ENCODE measurements at places on chromosomes 1 and 21.
A peak's percentile ranks its signal among the peaks of the same experiment; 100 is the strongest.

- H3K4me3 ChIP-seq = no peak overlapping the region
- no peak overlapping the region for H3K27ac ChIP-seq
- H3K4me1 ChIP-seq = peaks cover 2% of the 10 kb centered on the region
- DNase-seq = no peak
Measured at GRCh38 chr21:45166931-45167330, 92.6 kb downstream of the ADARB1 start.

DNA sequence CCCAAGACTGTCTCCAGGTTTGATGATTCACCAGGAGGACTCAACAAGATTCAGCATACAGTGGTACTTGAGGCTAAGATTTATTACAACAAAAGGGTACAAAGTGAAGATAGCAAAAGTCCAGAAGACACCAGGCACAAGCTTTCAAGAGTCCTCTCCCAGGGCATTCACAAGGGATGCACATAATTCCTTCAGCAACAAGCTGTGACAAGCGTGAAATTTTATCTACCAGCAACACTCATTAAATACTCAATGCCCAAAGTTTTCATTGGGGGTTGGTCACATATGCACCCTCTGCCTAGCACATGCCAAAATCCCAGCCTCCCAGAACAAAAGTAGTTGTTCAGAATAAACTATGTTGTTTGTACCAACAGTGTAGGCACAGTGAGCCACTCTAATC lies 62.3 kb downstream of the PRKACB start:
- peak overlapping the region; percentile 17 for H3K27ac ChIP-seq
- no peaks in the 10 kb centered on the region for H3K27me3 ChIP-seq
- H3K36me3 ChIP-seq = peaks cover 27% of the 10 kb centered on the region
- H3K4me1 ChIP-seq = no peaks in the 10 kb centered on the region

DNA sequence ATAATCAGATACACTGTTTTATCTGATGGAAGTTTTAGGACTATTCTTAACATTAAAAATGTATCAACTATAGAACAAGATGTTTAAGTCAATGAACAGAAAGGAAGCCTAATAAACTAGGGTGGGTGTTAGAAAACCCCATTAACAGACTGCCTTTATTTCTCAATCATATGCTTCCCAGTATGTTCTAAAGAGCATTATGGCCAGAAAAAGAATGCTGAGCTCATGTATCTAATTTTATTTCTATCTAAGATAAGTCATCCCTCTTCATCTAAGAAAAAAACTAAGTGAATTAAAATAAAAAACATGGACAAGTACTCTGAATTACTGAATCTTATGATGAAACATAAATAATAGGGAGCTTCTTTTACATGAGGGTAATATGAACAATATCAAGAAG lies 86.5 kb upstream of the TTC39A start:
- H3K4me1 ChIP-seq = peaks cover 15% of the 10 kb centered on the region
- H3K27ac ChIP-seq = no peak overlapping the region

- peaks cover 24% of the 10 kb centered on the region for H3K4me1 ChIP-seq
- H3K36me3 ChIP-seq = no peaks in the 10 kb centered on the region
- DNase-seq = no peak
- peak overlapping the region; percentile 36 for H3K27ac ChIP-seq
- H3K27me3 ChIP-seq = no peaks in the 10 kb centered on the region
- peak overlapping the region; percentile 11 for H3K4me3 ChIP-seq
Measured at GRCh38 chr1:25873120-25873519, 2.4 kb downstream of the PAQR7 start.

DNA sequence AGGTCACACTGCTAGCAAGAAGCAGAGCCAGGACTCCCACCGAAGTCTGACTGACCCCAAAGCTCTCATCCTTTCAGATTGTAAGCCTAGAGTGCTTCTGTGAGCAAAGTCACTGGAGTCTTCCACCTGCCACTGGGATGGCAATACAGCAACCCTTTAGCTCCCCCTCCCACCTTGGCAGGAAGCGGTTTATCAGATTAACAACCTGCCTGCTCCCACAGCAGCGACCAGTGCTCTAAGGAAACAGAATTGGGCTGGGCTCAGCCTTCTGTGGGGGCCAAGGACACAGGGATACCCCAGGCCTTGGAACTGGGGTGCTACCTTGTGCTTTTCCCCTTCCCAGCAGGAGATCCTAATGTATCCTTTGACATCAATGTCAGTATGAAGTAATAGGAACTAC lies 76.0 kb downstream of the GFI1 start:
- no peak overlapping the region for H3K4me3 ChIP-seq
- peaks cover 7% of the 10 kb centered on the region for H3K27me3 ChIP-seq
- peaks cover 2% of the 10 kb centered on the region for H3K36me3 ChIP-seq
- H3K4me1 ChIP-seq = no peaks in the 10 kb centered on the region

GRCh38 chr1:156126043-156126629 lies 11.6 kb downstream of the LMNA start:
- H3K36me3 ChIP-seq = no peaks in the 10 kb centered on the region
- DNase-seq = no peak
- peak overlapping the region; percentile 90 for H3K27ac ChIP-seq
- peak overlapping the region; percentile 5 for H3K4me3 ChIP-seq
- peaks cover 29% of the 10 kb centered on the region for H3K4me1 ChIP-seq

GRCh38 chr1:87684194-87684593 lies 355.5 kb downstream of the LMO4 start:
- H3K36me3 ChIP-seq = no peaks in the 10 kb centered on the region
- no peaks in the 10 kb centered on the region for H3K27me3 ChIP-seq

DNA sequence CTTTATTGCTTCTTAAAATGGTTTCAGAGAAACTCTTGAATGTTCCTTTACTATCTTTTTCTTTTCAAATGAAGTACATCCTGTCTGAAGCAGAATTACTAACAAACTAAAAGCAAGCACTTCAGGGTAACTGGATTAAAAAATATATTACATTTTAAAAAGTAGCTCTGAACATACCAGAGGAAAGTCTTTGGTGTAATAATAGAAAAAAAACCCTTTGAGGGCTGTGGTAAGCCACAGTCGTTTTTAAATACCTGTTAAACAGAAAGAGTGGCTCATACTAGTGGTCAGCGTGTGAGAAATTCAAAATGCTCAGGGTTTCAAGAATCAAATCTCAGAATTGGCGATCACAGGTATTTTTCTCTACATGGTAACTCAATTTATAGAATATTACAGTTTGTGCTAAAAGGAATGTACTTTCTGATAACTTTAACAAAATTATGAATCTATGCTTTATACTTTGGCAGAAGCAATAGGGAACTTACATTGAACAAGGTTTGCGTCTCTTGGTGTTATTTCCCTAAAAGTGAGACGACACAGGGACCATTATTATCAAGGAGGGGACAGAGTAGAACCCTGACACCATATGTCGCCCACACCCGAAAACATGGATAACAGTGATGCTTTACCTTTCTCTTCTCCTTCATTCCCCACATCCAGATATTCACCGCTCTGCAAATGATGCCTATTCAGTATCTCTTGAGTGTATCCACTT lies 97.0 kb upstream of the DPH5 start:
- peak overlapping the region; percentile 31 for H3K4me3 ChIP-seq
- H3K4me1 ChIP-seq = peaks cover 20% of the 10 kb centered on the region
- H3K27me3 ChIP-seq = no peaks in the 10 kb centered on the region
- no peak for DNase-seq
- H3K27ac ChIP-seq = peak overlapping the region; percentile 12

GRCh38 chr1:113197719-113198330 lies 124.8 kb downstream of the LRIG2 start:
- no peak overlapping the region for H3K4me3 ChIP-seq
- H3K36me3 ChIP-seq = no peaks in the 10 kb centered on the region
- peaks cover 3% of the 10 kb centered on the region for H3K4me1 ChIP-seq
- H3K27me3 ChIP-seq = no peaks in the 10 kb centered on the region
- DNase-seq = no peak
- no peak overlapping the region for H3K27ac ChIP-seq

- no peaks in the 10 kb centered on the region for H3K4me1 ChIP-seq
- DNase-seq = no peak
- peaks cover 26% of the 10 kb centered on the region for H3K36me3 ChIP-seq
- H3K27ac ChIP-seq = no peak overlapping the region
- no peak overlapping the region for H3K4me3 ChIP-seq
Measured at GRCh38 chr1:202752774-202753173, 42.5 kb upstream of the SYT2 start.

DNA sequence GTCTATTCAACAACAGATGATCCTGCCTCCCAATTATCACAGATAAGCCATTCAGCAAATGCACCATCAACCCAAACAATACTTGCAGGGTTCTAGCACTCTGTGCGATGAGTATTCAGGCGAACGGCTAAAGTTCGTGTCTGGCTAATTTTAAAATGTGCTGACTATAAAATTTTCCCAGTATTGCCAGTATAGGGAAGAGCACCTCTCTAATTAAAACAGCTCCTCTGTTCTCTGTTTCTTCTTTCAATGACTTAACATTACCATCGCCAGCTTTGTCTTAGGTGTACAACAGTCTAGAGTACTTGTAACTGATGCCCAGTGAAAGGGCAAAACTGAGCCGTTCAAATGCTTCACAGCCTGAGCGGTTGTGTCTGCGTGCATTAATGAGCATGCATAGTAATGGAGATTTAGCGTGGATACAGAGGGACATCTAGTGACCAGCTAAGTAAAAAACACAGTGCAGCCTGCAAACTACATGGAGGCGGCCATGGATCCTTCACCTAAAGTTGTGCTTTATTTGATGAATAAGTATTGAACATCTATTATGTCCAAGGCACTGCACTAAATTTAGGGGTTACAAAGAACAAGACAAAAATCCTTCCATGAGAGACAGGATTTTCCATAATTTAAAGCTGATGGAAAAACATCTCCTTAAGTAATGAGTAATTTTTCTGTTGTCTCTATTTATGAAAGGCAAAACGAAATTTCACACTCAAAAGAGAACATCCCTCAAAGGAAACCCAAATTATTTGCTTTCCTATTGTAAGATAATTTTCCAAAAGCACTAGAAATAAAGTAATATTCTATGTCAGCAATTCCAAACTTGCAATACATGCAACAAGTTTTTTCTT lies 120.0 kb downstream of the SETD4 start:
- H3K27me3 ChIP-seq = no peaks in the 10 kb centered on the region
- no peak overlapping the region for H3K27ac ChIP-seq
- no peaks in the 10 kb centered on the region for H3K36me3 ChIP-seq
- no peak overlapping the region for H3K4me3 ChIP-seq
- peaks cover 3% of the 10 kb centered on the region for H3K4me1 ChIP-seq

GRCh38 chr21:42315296-42315891 lies at the start of gene TFF3:
Gene TFF3, minus strand, starts transcription at chr21:42315409. Its CDS starts 35 bp downstream, at chr21:42315374.
- no peaks in the 10 kb centered on the region for H3K36me3 ChIP-seq
- H3K4me3 ChIP-seq = no peak within 1 kb of the TSS
- H3K4me1 ChIP-seq = peaks cover 8% of the 10 kb centered on the region
- H3K27ac ChIP-seq = no peak within 1 kb of the TSS
- DNase-seq = no peak
- H3K27me3 ChIP-seq = peaks cover 2% of the 10 kb centered on the region

GRCh38 chr1:197222025-197222685 lies 45.9 kb upstream of the CRB1 start:
- H3K4me3 ChIP-seq = no peak overlapping the region
- H3K4me1 ChIP-seq = no peaks in the 10 kb centered on the region

DNA sequence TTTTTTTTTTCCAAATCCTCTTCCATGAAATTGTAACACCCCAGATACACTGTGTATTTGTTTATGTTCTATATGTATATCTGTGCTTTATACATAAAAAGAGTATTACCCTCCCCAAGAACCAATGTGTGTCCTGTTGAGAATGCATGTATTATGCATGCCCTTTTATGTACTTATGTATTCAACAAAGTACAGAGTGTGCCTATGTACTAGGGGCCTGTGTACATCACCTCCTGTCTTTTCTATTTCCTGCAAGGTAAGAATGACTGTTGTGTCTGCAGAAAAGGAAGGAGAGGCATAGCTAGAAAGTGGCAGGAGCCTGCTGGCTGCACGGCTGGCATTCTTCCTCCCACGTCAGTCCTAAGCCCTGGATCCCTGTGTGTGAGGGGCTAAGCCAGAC lies 7.0 kb downstream of the TMEM61 start:
- H3K27me3 ChIP-seq = peaks cover 3% of the 10 kb centered on the region
- no peaks in the 10 kb centered on the region for H3K4me1 ChIP-seq
- no peak for DNase-seq
- no peak overlapping the region for H3K27ac ChIP-seq

GRCh38 chr1:11012260-11013159 lies at the start of gene TARDBP:
Gene TARDBP, plus strand, starts transcription at chr1:11012654. Its CDS starts 1,074 bp downstream, at chr1:11013728.
- H3K4me1 ChIP-seq = peaks cover 17% of the 10 kb centered on the region
- H3K27me3 ChIP-seq = no peaks in the 10 kb centered on the region
- peak; percentile 90 for DNase-seq
- H3K4me3 ChIP-seq = peak within 1 kb of the TSS; percentile 91
